ENCODE measurements at places on chromosomes 1 and 21.

GRCh38 chr1:78052685-78053405 is 7.1 kb downstream of the GIPC2 start:
- no peak for DNase-seq

GRCh38 chr1:218643926-218644325 is 298.8 kb downstream of the TGFB2 start:
- DNase-seq: no peak

DNA sequence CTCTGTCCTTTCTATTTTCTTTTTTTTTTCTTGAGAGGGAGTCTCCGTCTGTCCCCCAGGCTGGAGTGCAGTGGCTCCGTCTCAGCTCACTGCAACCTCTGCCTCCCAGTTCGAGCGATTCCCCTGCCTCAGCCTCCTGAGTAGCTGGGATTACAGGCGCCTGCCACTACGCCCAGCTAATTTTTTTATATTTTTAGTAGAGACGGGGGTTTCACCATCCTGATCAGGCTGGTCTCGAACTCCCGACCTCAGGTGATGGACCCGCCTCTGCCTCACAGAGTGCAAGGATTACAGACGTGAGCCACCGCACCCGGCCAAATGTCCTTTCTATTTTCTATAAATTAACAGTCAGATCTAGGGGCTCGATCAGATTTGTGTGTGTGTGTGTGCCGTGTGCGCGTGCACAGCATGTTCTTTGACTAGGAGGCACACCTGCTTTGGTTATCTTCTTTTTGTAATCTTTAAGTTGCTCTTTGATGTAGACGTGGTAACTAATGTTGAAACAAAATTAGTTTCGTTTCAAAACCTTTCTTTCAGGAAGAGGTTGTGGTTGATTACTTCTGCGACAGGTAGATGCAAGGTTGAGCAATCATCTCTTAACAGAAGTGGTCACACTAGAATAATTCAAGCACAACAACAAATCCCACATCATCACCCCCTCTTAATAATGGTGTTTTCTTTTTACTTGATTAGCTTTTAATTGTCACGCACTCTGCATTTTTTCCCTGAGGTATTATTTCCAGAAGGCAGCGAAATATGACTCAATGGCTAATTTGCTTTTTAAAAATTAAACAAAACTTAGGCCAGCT is 779 bp upstream of the DEGS1 start:
- peak; percentile 57 for DNase-seq

DNA sequence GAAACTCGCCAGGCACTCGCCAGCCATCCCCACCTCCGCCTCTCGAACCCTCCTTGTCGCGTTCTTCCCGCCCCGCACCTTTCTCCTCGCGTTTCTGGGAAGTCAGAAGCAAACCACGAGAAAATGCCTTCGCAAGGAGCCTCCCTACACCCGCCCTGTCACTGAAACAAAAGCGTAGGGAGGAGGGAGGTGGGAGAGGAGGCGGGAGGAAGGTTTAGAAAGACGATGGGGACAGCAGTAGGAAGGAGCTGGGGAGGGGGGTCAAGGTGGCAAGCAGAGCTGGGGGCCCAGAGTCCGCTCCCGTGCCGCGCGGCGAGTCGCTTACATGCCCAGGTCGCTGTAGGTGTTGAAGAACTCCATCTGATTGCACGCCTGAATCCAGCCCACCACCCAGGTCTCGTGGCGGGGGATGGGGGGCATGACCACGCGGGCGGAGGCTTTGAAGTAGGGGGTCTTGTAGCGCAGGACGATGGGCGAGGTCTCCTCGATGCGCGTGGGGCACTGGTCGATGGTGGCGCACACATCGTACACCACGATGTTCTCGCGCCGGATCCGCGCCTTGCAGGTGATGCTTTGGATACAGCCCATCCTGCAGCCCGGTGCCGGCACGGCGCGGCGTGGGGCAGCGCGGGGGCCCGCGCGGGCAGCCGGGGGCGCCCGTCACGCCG is 1.0 kb downstream of the FAM78B start:
- peak; percentile 9 for DNase-seq

GRCh38 chr1:5388622-5389021 is 603.6 kb downstream of the NPHP4 start:
- no peak for DNase-seq

DNA sequence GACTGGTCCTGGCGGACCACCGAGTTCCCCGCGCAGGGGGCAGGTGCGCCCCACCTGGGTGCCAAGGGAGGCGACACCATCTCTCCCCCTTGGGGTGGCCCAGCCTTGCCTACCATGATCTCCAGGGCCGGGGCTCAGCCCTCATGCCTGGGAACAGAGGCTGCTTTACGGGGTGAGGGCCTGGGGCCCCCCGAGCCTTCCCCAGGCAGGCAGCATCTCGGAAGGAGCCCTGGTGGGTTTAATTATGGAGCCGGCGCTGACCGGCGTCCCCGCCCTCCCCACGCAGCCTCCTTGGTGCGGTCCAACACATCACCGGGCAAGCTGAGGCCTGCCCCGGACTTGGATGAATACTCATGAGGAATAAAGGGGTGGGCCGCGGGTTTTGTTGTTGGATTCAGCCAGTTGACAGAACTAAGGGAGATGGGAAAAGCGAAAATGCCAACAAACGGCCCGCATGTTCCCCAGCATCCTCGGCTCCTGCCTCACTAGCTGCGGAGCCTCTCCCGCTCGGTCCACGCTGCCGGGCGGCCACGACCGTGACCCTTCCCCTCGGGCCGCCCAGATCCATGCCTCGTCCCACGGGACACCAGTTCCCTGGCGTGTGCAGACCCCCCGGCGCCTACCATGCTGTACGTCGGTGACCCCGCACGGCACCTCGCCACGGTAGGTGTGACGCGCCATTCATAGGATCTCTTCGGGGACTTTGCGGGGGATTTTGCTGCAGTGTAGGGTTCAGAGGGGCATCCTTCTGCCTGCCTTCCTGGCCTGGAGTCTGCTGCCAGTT is 38.2 kb downstream of the TP73 start:
- DNase-seq: no peak

GRCh38 chr1:27884006-27884954 is 11.9 kb downstream of the THEMIS2 start:
- DNase-seq: peak; percentile 37

GRCh38 chr1:83998205-83998497 is 781 bp downstream of the TTLL7 start:
- DNase-seq: no peak

DNA sequence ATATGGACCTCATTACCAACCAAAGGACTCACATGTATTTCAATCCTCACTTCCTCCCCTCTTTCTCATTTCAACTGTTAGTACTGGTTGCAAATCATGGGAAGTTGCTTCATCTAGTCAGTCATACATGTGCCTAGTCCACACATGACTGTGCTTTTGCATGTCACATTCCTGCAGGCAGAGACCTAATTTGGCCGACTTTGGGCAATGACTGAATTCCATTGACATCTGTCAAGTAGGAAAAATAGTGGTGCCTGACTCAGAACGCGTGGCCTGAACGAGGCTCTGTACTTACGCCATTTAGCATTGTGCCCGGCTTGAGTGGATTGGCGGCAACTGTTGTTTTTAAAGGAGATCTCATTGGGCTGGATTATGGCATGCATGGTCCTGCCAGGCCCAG is 18.0 kb downstream of the PTPRU start:
- no peak for DNase-seq

DNA sequence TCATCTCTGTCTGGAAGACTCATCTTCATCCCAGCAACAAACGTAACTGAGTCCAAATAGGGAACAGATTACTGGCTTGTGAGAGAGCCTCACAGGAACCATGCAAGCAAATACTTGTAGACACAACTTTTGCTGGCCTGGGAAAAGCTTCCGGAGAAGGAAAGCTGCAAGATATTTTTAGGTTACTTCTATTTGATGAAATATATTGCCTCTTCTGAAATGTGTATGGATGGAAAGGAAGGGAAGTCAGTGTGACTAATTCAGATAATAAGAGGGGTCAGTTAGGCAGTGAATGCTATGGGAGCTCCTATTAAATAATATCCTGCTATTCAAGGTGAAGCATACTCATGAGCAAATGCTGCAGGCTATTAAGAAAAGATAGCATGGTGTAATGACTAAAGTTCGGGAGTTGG is 20.4 kb upstream of the FGGY start:
- DNase-seq: no peak

DNA sequence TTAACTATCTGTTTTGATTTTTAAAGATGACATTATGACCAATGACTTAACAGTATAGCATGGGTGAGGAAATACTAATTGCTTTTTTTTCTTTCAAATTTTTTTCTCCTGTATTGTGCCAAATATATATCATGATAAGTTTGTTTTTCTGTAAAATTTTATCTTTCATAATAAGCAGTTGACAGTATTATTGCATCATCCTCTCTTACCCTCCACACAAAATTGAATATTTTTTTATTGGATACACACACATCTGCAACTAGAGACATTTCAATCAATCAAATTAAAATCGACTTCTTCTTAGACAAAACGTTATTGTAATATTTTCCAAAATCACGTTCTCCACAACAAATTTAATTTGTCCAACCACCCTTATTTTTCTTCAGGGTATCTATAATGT is 330.4 kb upstream of the BRINP3 start:
- no peak for DNase-seq

- no peak for DNase-seq
Measured at GRCh38 chr1:5125208-5125607, 470.8 kb downstream of the AJAP1 start.

- DNase-seq: no peak
Measured at GRCh38 chr1:54701066-54701465, 14.6 kb upstream of the TTC4 start.

DNA sequence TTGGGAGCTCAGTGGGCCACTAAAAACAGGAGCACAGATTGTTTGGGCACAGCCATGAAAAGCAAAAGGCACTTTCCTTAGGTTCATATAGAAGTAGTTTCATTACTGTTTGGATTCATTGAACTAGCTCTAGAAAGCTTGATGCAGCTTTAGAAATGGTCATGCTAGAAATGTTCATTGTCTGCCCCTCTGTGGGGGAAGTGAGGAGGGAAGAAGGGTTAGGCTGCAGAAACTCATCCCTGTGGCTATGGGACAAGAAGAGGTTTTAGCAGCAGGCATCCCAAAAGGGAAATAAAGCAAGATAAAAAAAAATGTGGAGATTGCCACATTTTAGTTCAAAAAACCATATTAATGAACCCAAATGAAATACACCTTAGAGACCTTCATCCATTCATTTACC is 359.6 kb upstream of the PTBP2 start:
- DNase-seq: no peak

DNA sequence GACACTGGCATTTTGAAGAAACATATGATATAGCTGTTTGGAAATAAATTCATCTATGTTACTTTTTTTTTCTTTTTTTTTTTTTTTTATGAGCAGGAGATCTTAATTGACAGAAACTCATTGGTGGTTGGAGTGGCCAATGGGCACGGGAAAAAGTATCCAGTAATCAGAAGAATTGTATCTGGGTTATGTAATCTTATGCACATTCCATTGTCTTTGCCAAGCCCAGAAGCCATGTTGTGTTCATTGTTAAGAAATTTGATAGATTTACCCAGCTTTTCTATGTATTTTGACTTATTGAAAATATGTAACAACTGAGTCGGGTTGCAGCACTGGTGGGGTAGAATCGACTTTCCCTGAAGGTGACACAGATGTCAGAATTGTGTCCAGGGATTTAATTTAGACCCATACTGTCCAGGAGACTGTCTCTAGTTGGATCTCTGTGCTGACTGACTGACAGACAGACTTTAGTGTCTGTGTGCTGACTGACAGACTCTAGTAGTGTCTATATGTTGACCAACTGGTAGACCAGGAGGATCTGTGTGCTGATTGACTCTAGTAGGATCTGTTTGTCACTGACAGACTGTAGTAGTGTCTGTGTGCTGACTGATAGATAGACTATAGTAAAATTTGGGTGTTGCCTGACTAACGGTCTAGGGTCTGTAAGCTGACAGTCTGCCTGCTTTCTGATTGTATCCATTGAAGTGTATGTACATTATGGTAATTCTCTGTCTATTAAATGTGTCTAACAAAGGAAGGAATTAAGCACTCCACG is 12.3 kb upstream of the C4BPB start:
- DNase-seq: no peak

DNA sequence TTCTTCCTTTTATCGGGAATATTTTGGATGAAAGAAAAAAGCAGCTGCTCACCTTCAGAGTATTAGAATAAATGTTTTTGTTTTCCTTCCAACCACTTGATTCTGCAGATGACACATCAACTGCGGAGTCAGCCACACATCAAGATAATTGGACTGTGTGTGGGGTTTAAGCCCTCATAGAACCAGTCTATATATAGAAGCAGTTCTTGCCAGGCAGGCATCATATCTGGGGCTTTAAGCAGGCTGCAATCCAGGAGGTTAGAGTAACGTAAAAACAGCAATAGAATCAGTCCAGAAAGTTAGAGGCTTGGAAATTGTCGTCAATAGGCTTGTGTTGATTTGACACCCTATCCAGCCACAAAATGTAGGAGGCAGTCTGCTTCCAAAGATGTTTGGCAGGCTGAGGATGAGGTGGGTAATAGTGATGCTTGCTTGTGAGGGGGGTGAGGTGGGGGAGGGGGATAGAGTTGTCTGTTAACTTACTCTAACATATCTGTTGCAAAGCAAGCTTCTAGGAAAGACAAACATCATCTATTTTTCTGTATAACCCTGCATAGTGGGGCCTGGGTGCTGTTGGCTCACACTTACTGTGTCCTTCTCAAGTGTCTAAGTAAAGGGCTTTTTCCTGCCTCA is 64.8 kb downstream of the PEX14 start:
- no peak for DNase-seq

GRCh38 chr1:59672851-59673572 is 141.7 kb upstream of the HOOK1 start:
- no peak for DNase-seq

GRCh38 chr1:194230351-194231144 is 1044.1 kb upstream of the B3GALT2 start:
- no peak for DNase-seq

GRCh38 chr1:38031513-38031866 is 15.1 kb downstream of the POU3F1 start:
- no peak for DNase-seq

GRCh38 chr1:228487336-228488124 is at the start of gene RNF187:
Gene RNF187, plus strand, starts transcription at chr1:228487382.
- peak; percentile 91 for DNase-seq

- DNase-seq: no peak
Measured at GRCh38 chr1:237834048-237834447, 56.7 kb downstream of the ZP4 start.

GRCh38 chr21:38668067-38668466 is 137.7 kb upstream of the ETS2 start:
- no peak for DNase-seq

GRCh38 chr1:7153464-7153863 is 368.2 kb downstream of the CAMTA1 start:
- no peak for DNase-seq

DNA sequence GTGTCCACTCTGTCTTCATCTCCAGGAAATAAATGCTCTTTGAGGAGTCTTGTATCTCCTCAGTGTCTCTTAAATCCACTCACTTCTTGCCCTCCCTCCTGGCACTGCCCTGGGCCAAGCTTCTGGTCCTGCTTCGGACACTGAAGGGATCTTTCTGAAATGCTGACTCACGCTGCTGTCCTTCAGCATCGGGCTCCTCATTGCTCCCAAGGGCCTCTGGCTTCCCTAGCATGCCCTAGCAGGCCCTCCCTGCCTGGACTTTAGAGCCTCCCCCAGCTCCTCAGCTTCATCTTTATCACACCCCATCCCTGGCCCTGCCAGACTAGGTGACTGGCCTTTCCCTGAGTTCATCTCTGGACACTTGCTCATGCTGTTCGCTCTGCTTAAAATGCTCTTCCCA is 96.6 kb downstream of the FOXD2 start:
- DNase-seq: no peak

GRCh38 chr21:35377505-35378090 is 328.5 kb upstream of the RUNX1 start:
- no peak for DNase-seq

GRCh38 chr1:113903501-113904292 is 902 bp downstream of the AP4B1 start:
- peak; percentile 23 for DNase-seq
